ENCODE measurements at places on chromosomes 6 and 20. TPM values are rescaled to one million over a fixed set of nuclear protein-coding genes. Genes with fewer than 3 reads are reported as not detected.

Gene PTCRA
- not detected for total RNA-seq

Gene WFDC13
- total RNA-seq, result not detected

Gene CYP39A1
- total RNA-seq, result 8.4 TPM

Gene PNPLA1
- not detected for total RNA-seq

Gene GABRR1
- total RNA-seq, result not detected

Gene GINS1
- total RNA-seq, result 8.3 TPM

Gene F13A1
- total RNA-seq, result 0.54 TPM

Gene GNMT
- total RNA-seq, result not detected

Gene MUC22
- total RNA-seq, result not detected

Gene TRIM31
- not detected for total RNA-seq

Gene SASH1
- total RNA-seq, result 145 TPM

Gene ACTL10
- total RNA-seq, result 1.7 TPM

Gene TAAR8
- total RNA-seq, result not detected

Gene ARMH2
- not detected for total RNA-seq

Gene TAGAP
- total RNA-seq, result 0.11 TPM

Gene ATAT1
- total RNA-seq, result 4.6 TPM

Gene WFDC12
- total RNA-seq, result not detected

Gene AIF1
- total RNA-seq, result not detected

Gene VNN1
- total RNA-seq, result 0.32 TPM
